ENCODE measurements at places on chromosomes 4 and X.

DNA sequence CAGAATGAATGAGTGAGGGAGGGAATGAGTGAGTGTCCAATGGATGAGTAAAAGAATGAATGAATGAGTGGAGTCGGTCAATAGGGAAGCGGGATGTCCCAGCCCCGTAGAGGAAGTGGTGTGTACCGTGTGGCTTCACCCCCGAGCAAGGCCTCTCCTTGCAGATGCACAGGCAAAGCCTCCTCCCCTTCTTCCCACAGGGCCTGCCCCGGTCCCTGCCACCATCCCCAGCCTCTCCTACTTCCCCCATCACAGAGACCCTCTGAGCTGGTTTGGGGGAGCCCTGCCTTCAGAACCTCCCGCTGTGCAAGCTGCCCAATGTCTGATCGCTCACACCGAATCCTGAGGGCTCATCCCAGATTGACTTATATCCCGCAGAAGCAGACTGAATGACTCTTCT, 13.6 kb downstream of the HTRA3 start:
- DNase-seq, result no peak

- DNase-seq, result peak; percentile 19
Measured at GRCh38 chr4:176964116-176964691, 171.5 kb upstream of the VEGFC start.

- no peak for DNase-seq
Measured at GRCh38 chr4:87804871-87805270, 5.5 kb downstream of the IBSP start.

DNA sequence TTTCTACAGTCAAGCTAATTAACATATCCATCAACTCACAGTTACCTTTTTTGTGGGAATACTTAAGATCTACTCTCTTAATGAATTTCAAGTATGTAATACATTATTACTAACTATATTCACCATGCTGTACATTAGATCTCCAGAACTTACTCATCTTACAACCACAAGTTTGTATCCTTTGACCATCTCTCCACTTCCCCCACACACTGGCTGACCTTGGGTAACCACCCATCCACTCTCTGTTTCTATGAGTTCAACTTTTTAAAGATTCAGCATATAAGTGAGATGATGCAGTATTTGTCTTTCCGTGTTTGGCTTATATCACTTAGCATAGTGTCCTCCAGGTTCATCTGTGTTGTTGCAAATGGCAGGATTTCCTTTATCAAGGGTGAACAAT, 30.5 kb upstream of the MAGED1 start:
- DNase-seq, result no peak

GRCh38 chr4:106541253-106541652, 172.7 kb upstream of the GIMD1 start:
- DNase-seq, result no peak

DNA sequence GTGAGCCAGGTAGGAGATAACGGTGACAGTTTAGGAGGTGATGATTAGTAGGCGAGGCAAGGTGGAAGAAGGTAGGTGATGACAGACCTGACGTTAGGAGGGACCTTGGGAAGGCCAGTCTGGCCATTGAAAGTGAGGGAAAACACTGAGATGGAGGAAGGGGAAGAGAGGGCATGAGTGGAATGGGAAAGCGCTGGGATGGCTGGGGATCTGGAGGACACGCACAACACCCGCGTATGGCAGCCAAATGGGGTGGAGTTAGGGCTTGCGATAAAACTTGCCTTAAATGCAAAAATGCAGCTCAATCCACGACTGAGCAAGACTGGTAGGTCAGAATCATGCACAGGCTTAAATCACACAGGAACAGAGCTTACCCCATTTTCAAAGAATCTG, 605 bp upstream of the CDKL2 start:
- no peak for DNase-seq

DNA sequence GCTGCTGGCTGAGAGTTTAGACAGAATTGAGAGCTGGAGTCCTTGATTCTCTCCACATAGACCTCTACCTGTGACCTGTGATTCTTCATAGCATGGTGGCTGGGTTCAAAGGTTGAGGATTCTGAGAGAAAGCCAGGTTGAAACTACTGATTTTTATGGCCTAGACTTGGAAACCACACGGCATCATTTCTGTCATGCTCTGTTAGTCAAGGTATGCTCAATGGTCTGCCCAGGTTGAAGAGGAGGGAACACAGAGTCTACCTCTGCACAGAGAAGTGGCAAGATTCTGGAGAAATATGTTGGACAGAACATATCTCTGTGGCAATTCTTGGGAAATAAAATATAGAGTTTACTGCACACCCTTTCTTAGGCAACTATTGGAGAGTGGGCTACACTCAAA, 57.2 kb upstream of the CXorf66 start:
- DNase-seq, result no peak

GRCh38 chrX:95945528-95945927, 739.1 kb upstream of the DIAPH2 start:
- DNase-seq, result no peak

GRCh38 chr4:144967161-144967560, 130.8 kb downstream of the ANAPC10 start:
- DNase-seq, result no peak

- DNase-seq, result no peak
Measured at GRCh38 chrX:139877710-139878414, 55.0 kb downstream of the ATP11C start.

GRCh38 chr4:107299646-107300045, 263.5 kb upstream of the DKK2 start:
- no peak for DNase-seq

DNA sequence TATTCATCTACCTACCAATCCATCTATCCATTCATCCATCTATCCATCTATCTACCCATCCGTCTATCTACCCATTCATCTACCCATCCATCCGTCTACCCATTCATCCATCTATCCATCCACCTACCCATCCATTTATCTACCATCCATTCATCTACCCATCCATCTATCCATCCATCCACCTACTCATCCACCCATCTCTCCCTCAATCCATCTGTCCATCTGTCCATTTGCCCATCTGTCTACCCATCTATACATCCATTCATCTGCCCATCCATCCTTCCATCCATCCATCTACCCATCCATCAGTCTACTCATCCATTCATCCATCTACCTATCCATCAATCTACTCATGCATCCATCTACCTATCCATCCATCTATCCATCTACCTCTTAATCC, 126.8 kb upstream of the PSAPL1 start:
- no peak for DNase-seq

GRCh38 chr4:170772429-170772828, 682.7 kb upstream of the AADAT start:
- no peak for DNase-seq

DNA sequence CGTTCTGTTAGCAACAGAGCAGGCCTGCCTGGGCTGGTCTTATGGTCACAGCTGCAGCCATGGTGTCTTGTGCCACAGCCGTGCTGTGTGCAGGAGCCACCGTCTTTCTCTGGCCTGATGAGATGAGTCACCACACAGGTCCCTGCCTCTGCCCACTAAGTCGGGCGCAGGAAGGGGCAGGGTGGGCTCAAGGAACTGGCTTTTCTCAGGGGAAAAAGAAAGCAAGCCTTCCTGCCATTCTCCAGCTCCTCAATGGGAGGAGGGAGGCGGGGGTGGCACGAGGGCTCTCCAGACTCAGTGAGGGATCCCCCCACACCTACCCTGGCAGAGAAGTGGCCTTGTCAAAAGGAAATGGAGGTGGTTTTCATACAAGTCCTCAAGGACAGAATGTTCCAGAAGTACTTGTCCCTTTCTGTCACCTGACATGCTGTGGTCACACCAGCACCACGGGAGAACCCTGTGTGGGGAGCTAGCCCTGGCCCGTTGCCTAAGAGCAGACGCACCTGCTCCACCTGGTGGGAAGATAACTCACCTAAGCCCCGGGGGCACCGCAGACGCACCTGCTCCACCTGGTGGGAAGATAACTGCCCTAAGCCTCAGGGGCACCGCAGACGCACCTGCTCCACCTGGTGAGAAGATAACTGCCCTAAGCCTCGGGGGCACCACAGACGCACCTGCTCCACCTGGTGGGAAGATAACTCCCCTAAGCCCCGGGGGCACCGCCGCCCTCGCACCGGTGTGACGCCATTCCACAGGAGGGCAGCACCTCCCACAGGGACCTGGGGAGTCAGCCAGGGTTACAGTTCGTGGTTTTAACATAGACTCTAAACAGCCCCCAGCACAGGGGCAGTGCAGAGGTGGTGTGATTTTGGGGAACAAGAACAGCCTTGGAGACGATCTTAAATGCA, 18.5 kb downstream of the UVSSA start:
- DNase-seq, result no peak

DNA sequence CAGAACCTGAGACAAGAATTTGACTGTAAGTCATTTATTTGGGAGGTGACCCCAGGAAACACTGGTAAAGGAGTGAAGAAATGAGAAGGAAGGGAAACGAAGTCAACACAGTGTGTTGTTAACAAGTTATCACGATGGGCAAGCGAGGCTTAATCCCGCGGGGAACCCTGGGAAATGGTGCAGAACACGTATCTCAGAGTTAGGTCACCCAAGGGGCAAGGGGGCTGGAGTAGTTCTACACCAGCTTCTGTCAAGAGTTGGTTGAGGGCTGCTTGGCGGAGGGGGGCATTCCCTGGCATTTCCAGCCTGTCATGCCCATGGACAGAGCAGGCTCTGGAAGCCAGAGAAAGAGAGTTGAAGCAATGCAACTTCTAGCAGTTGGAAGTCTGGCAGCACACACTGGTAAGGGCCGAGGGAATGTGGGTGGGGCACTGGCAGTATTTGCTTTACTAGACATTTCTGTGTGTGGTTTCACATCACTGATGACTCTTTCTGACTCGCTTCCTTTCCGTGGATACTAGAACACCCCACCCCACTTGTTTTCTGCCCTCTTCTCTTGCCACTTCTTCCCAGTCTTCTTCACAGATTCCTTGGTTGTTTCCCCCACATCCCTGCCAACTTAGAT, 52.2 kb upstream of the ADGRG2 start:
- no peak for DNase-seq

GRCh38 chrX:49019599-49020249, 17.7 kb upstream of the GRIPAP1 start:
- DNase-seq, result no peak

- no peak for DNase-seq
Measured at GRCh38 chr4:176760471-176760870, 32.3 kb downstream of the VEGFC start.

GRCh38 chrX:135009838-135010237, 12.5 kb downstream of the RTL8B start:
- DNase-seq, result no peak

- DNase-seq, result no peak
Measured at GRCh38 chr4:170243662-170244288, 154.0 kb upstream of the AADAT start.

GRCh38 chr4:93184053-93184452, 644.5 kb upstream of the ATOH1 start:
- no peak for DNase-seq

DNA sequence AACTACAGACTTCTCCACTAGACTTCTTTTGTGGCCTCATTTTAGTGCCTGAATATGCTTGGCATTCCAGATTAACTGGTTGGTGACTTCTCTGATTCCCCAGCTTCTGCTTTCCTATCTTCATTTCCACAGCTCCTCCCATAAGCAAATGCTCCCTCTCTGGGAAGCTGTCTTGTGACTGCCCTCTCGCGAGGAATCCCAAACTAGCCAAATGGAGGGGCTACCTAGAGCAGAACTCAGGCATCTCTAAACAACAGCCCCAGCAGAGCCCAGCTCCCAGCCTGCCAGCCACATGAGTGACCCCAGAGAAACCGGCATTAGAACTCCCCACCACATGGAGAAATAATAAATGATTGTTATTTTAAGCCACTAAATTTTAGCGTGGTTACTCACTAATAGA, 7.6 kb upstream of the VEGFD start:
- no peak for DNase-seq

DNA sequence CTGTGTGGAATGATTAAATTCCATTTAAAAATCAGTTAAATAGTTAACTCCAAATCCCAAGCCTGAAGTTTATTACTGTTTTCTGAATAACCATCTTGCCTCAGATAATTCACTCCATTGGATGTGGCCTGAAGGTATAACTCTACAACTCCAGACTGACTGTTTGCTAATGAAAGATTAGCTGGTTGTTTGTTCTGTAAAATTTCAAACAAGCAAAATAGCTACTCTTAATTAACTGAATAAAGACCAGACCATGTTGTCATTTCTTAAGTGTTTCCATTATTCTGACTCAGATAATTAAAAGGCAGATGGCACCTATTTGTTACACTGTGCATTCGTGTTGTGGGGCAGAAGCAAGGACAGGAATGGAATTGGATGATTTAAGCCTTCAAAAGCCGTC, 78.5 kb upstream of the DDIT4L start:
- DNase-seq, result no peak
